ENCODE measurements at places on chromosomes 12 and 14.
A peak's percentile ranks its signal among the peaks of the same experiment; 100 is the strongest.

DNA sequence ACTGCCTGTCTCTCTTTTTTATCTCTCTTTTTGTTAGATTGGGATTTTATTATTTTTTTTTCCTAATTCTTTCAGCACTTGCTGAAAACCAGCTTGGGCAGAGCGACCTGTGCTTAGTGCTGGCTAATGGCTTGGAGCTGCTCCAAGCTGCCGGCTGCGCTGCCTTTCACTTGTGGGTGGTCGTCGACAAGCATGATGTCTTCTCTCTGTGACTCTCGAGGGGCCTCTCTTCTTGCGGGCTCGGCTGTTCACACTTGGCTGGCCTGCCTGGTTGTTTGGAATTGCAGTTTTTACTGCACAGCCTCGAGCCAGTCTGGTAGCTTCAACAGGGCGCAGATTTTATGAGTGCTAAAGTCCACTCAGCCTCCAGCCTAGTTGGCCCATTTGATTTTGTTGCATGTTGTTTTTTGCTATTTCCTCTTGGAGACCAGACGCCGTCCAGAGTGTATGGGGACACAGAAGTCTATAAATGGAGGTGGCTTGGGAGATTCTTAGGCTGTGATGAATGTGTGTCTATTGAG, 18.6 kb downstream of the TPCN1 start:
- no peak for DNase-seq

GRCh38 chr12:106224355-106224706, 23.5 kb downstream of the CKAP4 start:
- no peak for DNase-seq

DNA sequence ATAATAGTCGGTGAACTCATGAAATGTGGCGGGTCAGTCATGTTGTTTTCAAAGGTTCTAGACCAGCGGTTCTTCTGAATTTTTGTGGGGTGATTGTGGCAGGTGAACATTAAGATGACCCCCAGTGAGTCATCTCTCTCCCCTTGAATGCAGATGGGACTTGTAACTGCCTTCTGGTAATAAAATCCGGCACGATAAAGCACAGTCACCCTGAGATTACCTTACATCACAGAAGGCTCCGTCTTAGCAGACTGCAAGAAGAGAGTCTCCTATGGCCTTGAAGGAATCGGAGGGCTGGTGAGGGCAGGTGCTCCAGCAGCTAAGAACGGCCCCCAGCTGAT, 189.6 kb downstream of the FOXN3 start:
- DNase-seq: no peak

DNA sequence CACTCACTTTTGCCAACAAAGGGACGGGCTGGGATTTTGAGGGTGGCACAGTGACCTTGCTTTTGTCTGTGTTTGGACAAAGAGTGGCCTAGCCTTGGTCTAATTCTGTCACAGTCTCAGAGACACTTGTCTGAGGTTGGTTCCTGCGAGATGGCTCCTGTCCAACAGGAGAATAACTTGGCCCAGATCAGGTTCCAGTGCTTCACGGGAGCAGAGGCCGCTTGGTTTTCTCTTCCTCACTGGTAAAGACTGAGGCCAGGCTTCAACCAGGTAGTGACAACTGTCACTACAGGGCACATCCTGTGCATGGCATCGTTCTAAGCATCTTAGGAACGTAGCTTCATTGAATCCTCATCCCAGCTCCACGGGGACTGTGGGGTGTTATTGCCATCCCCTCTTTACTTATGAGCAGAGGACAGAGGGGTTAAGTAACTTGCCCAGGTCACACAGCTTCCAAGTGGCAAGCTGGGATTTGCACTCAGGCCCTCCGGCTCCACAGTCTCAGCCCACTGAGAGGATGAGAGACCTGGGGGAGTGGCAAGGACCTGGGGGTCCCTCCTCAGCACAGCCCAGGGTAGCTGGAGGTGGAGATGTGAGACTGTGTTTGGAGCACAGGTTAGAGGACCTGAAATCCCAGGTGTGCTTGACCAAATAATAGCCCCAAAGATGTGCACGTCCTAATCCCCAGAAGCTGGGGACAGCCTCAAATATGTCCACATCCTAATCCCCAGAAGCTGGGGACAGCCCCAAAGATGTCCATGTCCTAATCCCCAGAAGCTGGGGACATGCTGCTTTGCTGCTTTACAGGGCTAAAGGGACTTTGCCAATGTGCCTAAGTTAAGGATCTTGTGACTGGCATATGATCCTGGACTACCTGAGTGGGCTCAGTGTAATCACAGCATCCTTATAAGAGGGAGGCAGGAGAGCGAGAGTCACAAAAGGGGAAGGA, 179.2 kb upstream of the RTL1 start:
- DNase-seq: no peak

GRCh38 chr12:57479043-57479375, 657 bp downstream of the ARHGAP9 start:
- DNase-seq: no peak

DNA sequence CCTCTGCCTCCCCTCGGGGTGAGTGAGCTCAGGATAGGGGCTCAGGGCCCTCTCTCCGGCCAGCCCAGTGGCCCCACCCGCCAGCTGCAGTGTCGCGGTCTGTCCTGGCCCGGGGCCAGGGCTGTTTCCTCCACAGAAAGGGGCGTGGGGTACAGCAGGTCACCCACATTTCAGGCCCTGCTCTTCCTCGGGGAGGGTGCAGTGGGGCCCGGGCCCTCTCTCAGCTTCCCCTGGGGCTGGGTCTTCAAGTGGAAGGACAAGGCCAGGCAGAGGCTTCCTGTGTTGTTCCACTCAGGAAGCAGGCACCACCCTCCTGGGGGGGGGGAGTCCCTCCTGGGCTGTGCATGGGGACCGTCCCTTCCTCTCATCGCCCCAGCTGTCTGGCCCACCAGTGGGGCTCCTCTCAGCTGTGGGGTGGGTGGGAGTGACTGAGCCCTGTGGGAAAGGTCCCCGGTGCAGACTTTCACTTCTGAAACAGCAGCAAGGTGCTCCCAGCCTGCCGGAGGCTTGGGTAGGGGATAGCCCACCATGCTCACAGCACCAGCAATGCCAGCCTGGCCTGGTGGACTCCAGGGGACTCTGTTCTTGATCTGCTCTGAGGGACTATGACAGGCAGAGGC, 3.7 kb downstream of the GPR132 start:
- DNase-seq: no peak

GRCh38 chr12:45966486-45966885, 23.9 kb downstream of the SCAF11 start:
- no peak for DNase-seq

- no peak for DNase-seq
Observed at GRCh38 chr12:6277982-6278438, 32.5 kb upstream of the PLEKHG6 start.

- no peak for DNase-seq
Observed at GRCh38 chr12:51082561-51083125, 753 bp downstream of the CSRNP2 start.

GRCh38 chr14:54719406-54719805, 152.5 kb downstream of the SAMD4A start:
- no peak for DNase-seq

- DNase-seq: no peak
Observed at GRCh38 chr12:65923228-65923627, 98.9 kb downstream of the HMGA2 start.

GRCh38 chr14:98955741-98956070, 316.3 kb downstream of the BCL11B start:
- no peak for DNase-seq

- DNase-seq: no peak
Observed at GRCh38 chr12:101019667-101020066, 190.4 kb downstream of the SLC5A8 start.

DNA sequence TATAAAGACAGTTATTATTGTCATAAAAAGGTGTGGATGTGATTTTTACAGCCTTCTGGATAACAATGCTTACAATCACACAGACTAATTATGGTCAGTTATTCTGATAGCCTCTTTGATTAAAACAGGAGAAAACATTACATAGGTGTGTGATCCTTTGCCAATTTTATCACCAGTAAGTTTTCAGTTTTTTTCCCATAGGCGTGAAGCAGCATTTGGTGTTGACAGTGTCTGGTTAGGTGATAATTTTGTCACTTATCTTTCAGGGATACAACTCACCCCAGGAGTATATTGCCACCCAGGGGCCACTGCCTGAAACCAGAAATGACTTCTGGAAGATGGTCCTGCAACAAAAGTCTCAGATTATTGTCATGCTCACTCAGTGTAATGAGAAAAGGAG, 208.8 kb downstream of the EPS8 start:
- no peak for DNase-seq

DNA sequence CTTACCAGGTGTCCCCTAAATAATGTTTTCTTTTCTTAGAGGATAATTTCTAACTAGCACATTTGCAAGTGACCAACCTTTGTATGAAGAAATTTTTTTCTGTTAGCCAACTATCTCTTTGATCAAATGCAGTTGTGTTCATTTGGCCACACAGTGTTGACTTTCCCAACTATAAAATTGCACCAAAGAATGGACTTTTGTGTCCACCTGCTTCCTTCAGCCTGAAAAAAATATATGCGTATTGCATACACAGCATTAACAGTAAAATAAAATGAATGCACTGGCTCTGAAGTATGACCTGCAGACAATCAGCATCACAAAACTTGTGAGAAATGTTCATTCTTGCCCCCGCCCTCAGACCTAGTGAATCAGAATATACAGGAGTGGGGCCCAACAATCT, 342.0 kb downstream of the SEC23A start:
- no peak for DNase-seq

GRCh38 chr12:113186033-113186365, 478 bp downstream of the RITA1 start:
- DNase-seq: no peak

DNA sequence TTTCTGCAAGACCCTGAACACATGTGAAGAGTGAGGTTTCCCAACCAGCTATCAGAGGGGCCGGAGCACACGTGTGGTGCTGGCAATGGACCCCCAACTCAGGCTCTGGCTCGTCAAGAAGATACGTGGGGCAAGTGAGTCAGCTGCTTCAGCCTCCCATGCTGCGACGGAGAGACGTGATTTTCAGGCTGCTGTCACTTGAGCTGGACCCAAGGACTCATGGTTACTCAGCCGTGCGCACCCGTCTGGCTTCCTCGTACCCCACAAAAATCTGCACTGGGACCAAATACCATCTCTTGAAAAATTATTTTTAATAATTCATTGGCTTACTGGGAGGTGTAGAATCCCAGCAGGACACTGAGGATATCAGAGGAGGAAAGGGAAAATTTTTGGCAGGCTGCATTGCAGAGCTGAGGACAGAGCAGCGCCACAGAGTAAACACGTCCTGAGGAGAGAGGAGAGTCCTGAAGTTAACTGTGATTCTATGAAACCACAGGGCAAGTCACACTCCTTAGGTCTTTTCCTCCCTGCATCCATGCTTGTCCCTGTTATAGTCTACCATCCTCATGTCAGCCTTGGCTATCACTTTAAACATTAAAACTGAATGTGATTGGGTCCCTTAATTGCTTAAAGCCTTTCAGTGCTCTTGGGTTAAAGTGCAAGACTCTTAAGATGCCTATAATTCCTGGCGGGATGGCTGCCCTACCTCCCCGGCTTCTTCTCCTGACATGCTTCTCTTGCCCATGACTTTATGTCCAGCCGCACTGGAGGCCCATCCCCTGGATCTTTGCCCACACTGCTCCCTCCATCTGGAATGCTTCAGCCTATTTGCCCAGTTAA, 95.3 kb upstream of the SLC35F4 start:
- DNase-seq: no peak

- DNase-seq: no peak
Observed at GRCh38 chr12:33223956-33224355, 215.7 kb downstream of the SYT10 start.

DNA sequence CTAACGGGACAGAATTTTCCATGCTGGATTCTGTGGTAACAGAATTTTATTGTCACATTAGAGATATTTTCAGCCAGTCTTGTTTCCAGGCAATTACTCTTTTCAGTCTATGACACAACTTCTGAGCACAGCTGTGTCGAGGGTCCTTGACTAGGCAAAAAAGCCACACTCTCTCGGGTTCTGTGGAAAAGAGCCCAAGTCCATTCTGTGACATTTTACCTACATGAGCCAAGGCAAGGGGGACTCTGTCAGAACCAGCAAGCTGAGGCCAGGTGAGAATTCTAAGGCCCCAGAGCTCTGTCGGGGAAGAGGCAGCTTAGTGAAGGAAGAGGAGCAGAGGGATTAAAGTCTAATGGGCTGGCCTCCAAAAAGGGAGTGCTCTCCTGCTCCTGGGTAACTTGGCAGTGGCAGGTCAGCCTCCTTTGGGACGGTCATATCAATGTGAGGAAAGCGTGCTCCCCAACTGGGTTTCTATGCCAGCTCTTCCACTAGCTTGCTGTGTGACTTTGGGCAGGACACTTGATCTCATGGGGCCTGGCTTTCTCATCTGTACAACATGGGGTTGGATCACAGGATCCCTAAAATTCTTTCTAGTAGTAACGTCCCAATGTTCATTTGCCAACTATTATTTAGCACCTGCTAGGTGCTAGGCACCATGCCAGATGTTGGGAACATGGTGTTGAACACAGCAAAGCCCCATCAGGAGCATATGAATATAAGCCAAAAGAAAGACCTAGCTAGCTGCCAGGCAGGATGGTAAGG, 16.0 kb upstream of the RIC8B start:
- no peak for DNase-seq

- peak; percentile 69 for DNase-seq
Observed at GRCh38 chr12:50050410-50051098, 6.8 kb upstream of the ASIC1 start.

DNA sequence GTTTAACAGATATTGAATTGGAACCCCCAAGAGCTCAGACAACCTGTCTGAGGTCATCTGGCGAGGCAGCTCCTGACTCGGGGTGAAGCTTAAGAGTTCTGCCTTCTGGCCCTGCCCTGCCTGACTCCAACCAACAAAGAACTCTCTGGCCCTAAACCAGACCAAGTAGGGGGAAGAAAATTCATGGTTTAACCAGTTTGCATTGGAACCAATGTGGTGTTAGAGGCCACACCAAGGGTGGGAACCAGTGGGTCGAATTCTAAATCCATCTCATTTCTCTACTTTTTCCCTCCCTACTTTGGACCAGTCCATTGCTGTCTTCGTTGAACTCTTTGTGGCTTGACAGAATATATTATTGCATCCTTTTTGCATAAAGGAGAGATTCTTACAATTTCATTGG, 30.4 kb upstream of the GSG1 start:
- no peak for DNase-seq

DNA sequence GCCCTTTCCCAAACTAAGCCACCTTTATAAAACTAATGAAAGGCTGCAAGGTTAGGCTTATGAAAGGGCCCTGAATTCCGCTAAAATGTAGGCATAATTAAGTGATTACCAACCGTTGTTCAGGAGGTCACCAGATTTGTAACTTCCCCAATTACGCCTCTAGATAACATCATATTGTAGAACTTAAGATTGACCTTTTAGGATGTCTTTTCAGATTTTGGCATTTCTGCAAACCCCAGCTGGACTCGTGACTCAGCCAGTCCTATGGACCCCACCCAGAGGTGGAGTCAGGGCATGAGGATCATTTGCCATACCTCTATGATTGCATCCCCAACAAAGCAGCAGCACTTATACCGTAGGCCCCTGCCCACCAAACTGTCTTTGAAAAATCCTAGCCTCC, 3.7 kb upstream of the LPCAT3 start:
- no peak for DNase-seq

- DNase-seq: no peak
Observed at GRCh38 chr12:108580531-108580930, 17.4 kb downstream of the TMEM119 start.

- peak; percentile 99 for DNase-seq
Observed at GRCh38 chr14:74922752-74923401, at the start of gene RPS6KL1. RPS6KL1 (minus strand) TSS chr14:74923260; CDS start chr14:74921541, 1,719 bp downstream.

- DNase-seq: no peak
Observed at GRCh38 chr14:62431496-62431895, 613.8 kb downstream of the KCNH5 start.

Measured in D721Med (cell line).